HS-27A (cell line): ENCODE measurements at places on chromosomes 11 and 22.

GRCh38 chr11:11324090-11324489, 29.0 kb downstream of the CSNK2A3 start:
- DNase-seq = no peak

DNA sequence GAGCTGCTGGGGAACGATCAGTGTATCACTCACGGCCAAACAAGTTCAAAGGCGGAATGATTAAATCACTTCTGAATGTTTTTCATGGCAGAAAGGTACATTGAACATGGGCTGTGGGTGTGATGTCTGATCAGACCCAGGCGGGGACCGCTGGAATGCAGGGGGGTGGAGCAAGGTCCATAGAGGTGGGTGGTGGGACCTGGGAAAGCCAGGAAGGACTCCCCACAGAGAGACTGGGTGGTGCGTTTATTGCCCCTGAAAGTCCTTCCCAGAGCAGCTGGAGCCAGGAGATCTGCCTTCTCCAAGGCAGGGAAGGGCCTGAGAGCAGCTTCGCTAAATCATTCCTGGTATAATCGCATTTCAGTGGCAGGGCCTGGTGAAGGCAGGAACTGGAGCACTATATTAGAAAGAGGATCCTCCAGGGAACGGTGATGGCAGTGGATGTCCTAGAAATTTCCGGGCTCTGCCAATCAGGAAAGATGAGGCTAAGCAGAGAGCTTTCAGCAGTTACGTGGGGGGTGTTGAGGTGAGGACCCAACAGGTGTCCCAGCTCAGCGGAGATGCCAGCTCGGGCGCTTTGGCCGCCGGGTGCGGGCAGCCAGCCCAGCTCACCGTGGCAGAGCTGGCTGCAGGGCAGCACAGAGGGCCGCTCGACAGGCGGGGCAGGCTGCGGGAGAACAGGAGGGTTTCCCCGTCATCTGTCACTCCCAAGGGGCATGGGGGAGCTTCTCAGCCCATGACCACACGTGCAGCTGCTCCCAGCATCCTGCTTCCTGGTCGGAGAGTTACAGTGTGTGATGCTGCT, 271.7 kb downstream of the CTTN start:
- no peak for DNase-seq

- DNase-seq = no peak
Measured at GRCh38 chr22:48238284-48238915, 1476.0 kb downstream of the TBC1D22A start.

- DNase-seq = no peak
Measured at GRCh38 chr11:45393826-45394225, 107.7 kb upstream of the SYT13 start.

GRCh38 chr11:72378704-72379383, 55.5 kb downstream of the CLPB start:
- no peak for DNase-seq

GRCh38 chr11:60814112-60814511, 27.8 kb upstream of the CCDC86 start:
- DNase-seq = no peak

DNA sequence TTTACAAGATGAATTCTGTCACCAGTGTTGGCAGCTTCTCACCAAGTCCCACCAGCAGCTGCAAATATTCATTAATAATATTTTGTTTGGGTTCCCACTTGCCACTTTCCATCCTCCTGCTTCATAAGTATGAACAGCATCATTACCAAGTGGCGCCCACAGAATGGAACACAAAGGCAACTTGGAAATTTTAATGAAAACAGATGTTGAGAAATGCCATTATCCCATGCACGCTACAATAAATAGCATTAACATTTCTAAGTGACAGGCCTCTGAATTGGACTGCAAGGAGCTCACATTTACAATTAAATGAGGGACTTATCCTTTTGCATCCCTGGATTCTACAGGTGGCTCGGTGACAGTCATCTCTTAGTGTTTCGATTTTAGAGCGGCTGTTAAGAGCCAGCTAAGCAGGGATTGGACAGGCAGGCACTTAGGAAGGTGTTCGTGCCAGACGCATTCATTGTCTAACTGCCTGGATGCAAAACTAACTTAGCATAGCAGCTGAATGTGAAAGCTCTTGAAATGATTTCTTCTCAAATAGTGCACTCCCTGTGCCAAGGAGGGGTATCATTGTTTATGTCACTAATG, 170.3 kb downstream of the KIRREL3 start:
- no peak for DNase-seq

GRCh38 chr11:46235777-46236688, 41.4 kb upstream of the CREB3L1 start:
- no peak for DNase-seq

- DNase-seq = no peak
Measured at GRCh38 chr22:31683181-31684105, 21.4 kb upstream of the PISD start.

DNA sequence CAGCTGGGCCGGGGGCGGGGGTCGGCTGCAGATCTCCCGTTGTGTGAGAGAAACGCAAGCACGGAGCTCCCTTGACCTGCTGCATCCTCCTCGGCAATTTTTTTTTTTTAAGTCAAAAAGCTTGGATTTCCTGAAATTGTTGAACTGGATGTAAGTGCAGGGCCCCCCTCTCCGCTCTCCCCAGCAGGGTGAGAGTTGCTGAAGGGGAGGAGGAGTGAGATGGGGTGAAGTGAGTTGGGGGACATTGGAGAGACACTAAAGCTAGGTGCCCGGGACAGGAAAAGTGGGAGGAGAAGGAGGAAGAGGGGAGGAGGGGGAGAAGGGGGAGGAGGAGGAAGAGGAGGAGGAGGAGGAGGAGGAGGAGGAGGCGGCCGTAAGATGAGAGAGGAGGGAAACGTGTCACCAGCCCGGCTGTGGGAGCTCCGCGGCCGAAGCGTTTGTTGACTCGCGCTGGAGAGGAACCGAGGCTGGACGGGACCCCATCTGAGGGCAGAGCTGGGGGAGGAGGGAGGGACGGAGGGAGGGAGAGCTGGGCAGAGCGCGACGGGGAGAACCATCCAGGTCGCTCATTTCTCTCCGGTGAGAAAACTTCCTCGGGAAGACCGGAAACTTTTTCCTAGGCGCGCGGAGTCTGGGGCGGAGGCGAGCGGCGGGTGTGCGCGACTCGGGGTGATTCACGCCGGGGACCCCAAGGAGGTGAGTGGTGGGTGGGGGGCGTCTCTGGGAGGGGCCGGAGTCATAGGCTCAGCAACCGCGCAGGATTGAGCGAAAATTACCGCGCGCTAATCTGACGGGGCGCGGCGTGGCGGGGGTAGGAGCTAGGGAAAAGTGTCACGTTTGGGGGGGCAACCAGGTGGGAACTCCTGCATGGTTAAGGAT, 80.2 kb downstream of the PRR5L start:
- peak; percentile 39 for DNase-seq

- DNase-seq = peak; percentile 66
Measured at GRCh38 chr11:119417726-119418540, 5.0 kb downstream of the THY1 start.
